ENCODE measurements at places on chromosomes 6 and 20. TPM values are rescaled to one million over a fixed set of nuclear protein-coding genes. Genes with fewer than 3 reads are reported as not detected.

Gene ECT2L
- 0.19 TPM for total RNA-seq

Gene SAMD5
- total RNA-seq: 1.5 TPM

Gene APCDD1L
- total RNA-seq: not detected

Gene ENPP3
- total RNA-seq: 69.7 TPM

Gene SRSF12
- total RNA-seq: 0.61 TPM

All from adrenal gland (tissue), 19 donors.